Stimulated activated CD4-positive, alpha-beta T cell treated with anti-CD3 and anti-CD28 coated beads, Interleukin-1b, Interleukin-23, amount 100 ng/mL, for 1 hour (primary cell): ENCODE measurements at places on chromosomes 2 and 18.

DNA sequence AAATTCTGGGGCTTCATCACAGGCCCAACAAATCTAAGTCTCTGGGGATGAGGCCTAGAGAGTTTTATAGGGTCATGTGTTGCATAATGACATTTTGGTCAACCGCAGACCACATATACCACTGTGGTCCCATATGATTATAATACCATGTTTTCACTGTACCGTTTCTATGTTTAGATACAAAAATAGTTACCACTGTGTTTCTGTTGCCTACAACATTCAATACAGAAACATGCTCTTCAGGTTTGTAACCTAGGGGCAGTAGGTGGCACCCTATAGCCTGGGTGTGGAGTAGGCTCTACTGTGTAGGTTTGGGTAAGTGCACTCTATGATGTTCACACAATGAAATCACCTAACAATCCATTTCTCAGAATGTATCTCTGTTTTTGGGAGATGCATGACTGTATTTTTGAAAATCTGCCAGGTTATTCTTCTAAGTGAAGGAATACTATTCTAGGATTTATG lies 485.2 kb downstream of the PTPRM start:
- no peak for DNase-seq

DNA sequence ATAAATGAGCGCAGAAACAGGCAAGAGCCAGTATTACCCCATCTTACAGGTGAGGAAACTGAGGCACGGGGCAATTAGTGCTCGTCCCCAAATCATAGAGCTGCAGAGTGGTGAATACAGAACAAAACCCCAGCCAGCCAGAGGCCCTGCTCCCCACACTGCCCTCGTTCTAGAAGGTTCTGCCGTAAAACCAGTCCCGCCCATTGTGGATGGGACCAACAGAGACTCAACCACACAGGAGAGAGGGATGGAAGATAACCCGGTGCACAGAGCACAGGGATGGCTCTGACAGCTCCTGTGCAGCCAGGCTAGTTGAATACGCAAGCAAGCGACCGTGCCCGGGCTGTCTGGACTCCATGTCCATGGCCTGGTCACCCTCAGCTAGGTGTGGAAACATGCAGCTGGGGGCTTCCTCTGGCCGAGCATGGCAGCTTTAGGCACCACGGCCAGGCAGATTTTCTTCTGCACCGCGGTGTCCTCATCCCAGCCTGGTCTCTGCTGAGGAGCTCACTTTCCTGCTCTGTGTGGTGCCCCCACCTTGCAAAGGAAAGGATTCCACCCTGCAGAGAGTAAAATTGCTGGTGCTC lies 146.4 kb downstream of the TPO start:
- no peak for DNase-seq

GRCh38 chr2:230987137-230988020 lies 8.5 kb upstream of the SPATA3 start:
- peak; percentile 73 for DNase-seq

GRCh38 chr2:62814123-62814522 lies 108.6 kb downstream of the EHBP1 start:
- no peak for DNase-seq

DNA sequence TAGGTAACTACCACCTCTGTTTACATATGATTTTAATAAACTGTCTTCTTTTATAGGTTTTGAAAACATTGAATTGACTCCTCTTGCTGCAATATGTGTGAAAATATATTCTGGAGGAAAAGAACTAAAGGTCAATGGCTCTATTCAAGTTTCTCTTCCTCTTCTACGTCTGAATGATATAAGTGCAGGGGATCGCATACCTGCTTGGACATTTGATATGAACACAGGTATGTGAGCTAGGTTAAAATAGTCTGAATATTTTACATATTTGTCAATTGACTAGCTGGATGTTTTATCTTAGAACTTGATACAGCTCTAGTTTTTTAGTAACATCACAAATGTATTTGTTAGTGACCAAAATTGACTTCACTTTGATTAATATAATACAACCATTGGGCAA lies 57.2 kb downstream of the FAM171B start:
- no peak for DNase-seq

GRCh38 chr2:180370511-180371205 lies 363.6 kb upstream of the CWC22 start:
- no peak for DNase-seq

DNA sequence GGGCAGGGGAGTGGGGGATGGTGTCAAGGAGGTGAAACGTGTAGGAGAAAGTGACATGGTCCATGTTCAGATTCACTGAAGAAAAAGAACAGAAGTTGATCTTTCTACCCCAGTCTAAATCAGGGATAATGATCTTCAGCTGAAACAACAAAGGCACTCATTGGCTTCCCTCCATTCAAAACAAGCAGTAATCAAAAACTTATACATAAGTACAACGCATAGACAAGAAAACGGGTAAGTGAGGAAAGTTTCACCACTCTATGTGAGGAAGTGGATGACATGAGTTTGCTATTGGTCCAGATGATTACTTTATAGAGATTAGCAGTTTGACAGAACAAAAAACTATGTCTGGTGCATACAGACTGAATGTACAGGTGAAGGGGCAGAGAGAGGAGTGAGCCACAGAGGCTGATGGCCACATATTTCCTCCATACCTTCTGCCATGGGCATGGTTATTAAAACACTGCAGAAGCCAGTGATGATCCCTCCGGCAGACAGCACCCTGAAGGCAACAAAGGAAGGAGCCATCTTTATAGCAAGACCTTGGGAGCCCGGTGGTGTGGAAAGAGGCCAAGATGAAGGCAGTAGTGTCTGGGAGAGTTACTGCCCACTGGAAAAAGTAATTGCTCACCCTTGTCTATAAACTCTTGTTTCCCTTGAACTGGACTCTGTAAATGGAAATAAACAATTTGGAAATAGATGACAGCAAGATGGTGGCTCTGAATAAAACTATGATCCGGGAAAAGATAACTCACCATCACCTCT lies 57.7 kb downstream of the SLC25A12 start:
- DNase-seq = no peak

GRCh38 chr2:162116352-162116751 lies 35.7 kb downstream of the GCG start:
- no peak for DNase-seq

DNA sequence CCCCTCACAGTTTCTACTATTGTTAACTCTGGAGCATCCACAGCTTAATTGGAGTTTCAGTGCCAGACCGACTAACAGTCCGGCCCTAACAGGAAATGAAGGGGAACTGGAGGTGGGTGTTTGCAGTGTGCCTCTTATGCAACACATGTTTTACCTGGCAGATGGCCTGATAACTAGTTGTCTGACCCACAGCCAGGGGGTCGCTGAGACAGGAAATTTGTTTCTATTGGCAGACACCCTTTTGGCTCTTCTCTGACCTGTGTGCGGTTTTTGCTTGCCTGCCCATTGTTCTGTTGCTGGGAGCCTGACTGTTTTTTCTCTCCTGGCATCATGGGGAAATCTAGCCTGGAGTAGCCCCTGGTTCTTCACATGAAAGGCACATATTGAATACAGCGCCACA lies 1329.8 kb downstream of the DSC3 start:
- no peak for DNase-seq

GRCh38 chr2:183034806-183035205 lies 3.5 kb downstream of the NCKAP1 start:
- DNase-seq = no peak

GRCh38 chr18:41532344-41533086 lies 422.5 kb upstream of the PIK3C3 start:
- DNase-seq = no peak

GRCh38 chr2:118292991-118293390 lies 204.7 kb downstream of the INSIG2 start:
- DNase-seq = no peak

- no peak for DNase-seq
Measured at GRCh38 chr18:61127714-61128467, 205.3 kb upstream of the CDH20 start.
